ENCODE measurements at places on chromosomes 1 and 21.
A peak's percentile ranks its signal among the peaks of the same experiment; 100 is the strongest.

- no peak for DNase-seq
These were observed 40.2 kb upstream of the SLC35D1 start for GRCh38 chr1:67094191-67094590.

DNA sequence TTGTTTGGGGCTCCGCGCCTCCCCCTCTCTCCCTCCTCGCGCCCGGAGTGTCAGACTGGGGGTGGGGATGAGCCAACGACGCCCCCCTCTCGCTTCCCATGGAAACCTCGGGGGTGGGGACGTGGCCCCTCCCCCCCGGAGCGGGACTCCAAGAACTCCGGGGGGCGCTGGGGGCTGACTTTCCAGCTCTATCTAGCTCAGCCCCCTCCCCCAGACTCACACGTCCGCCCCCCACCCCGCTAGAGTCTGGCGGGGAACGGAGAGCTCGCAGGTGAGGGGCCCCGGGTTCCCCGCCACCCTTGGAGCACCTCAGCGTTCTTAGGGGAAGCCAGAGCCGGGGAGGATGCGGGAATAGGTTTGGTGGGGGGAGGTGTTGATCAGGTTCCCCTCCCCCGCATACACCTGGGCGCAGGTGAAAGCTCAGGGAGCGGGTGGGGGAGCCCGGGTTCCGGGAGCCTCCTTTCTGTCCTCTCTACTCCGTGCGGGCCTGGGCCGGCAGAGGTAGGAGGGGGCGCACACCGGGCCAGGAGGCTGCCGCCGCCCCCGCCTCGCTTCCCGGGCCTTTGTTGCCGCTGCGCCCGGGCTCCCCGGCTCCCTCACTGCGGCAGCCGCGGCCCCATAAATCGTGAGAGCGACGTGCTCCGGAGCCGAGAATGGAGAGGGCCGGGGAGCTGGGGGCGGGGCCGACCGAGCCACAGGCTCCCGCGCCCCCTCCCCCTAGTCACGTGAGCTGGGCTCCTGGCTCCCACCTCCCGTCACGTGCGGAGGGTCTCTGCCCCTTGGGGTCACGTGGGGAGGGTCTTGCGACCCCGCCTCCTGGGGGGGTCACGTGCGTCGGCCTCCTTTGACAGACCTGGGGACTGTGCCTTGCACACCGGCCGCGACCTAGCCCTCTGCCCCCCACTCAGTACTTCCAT, 1.9 kb downstream of the EFNA3 start:
- DNase-seq: no peak

DNA sequence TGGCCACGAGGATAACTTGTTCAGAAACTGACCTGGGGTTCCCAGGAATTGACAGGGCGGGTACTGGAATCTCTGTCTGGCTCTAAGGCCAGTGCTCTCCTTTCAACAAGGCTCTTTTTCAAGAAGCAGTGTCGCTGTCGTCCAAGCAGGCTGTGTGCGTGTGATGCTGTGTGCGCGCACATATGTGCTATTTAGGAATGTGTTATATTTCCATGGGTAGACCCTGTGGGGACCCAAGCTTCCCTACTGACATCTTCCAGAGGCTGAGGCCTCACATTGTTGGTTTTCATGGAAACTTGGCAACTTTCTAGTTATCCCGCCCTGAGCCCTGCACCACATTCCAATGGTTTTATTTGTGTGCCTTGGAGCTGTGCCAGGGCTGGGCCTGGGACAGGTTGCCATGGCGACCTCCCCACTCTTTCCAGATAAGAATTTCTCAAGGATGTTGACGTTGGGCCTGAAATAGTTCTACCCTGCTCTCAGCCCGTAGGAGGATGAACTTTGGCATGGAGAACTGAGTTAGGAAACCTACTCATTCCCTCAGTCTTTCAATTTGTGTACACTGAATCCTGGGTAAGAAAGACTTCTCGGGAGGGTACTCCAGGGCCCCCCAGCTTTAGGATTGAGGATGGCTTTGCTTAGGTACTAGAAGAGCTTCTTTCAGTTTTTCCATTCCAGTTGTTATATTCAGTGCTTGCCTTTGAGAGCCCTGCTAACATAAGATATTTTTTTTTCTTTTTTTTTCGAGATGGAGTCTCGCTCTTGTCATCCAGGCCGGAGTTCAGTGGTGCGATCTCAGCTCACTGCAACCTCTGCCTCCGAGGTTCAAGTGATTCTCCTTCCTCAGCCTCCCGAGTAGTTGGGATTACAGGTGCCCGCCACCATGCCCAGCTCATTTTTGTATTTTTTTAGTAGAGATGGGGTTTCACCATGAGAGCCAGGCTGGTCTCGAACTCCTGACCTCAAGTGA, 38.8 kb upstream of the SRSF10 start:
- no peak for DNase-seq

DNA sequence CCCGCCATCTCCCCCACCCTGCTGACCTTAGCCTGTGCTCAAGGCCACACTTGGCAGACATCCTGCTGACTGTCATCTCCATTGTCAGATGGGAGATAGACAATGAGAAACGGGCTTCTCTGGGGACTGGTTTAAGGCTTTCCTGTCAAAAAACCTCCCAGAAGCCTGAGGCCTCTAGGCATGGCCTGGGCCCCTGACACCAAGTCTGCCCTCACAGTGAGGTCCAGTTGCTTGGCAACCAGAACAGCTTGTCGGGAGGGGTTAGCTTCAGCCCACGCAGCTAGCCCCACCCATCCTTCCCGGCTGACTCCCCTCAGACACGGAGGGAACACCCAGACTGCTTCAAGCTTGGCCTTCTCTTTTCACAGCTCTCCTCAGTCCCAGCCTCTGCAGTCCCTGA, 11.0 kb downstream of the PLEKHA6 start:
- DNase-seq: no peak

- no peak for DNase-seq
These were observed 6.7 kb upstream of the RAB3GAP2 start for GRCh38 chr1:220278991-220279390.

DNA sequence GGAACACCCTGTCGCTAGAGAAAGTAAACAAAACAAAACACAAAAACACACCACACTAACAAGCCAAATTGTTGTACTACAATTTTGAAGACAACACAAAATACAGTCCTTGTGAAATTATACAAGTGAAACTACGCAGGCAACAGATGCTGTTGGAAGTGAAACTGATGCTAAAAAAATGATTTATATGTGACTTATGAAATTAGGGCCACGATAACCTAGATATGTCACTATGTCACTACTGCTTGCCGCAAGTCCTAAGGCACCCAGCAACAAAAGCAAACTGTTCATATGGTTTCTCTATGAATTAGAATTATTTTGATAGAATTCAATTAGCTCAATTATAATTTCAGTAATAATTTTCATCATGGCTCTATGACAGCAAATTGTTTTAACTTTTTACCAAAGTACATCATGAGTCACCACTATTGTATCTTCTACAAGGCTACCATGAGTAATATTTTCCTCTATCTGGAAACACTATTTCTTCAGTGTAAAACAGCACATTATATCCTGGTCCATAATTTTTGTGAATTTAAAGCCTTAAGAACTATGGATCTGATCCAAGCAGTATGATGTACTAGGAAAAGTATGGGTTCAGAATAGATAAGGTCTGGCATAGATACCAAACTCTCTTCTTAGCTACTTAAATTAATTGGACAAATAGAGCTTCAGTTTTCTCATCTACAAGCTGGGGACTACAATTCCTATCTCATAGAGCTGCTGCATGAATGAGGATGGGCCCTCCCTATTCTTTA, 216.3 kb downstream of the COL11A1 start:
- no peak for DNase-seq

GRCh38 chr1:96538883-96539282, 182.7 kb upstream of the PTBP2 start:
- no peak for DNase-seq

- DNase-seq: no peak
These were observed 346.8 kb downstream of the KIF26B start for GRCh38 chr1:245501633-245502032.

DNA sequence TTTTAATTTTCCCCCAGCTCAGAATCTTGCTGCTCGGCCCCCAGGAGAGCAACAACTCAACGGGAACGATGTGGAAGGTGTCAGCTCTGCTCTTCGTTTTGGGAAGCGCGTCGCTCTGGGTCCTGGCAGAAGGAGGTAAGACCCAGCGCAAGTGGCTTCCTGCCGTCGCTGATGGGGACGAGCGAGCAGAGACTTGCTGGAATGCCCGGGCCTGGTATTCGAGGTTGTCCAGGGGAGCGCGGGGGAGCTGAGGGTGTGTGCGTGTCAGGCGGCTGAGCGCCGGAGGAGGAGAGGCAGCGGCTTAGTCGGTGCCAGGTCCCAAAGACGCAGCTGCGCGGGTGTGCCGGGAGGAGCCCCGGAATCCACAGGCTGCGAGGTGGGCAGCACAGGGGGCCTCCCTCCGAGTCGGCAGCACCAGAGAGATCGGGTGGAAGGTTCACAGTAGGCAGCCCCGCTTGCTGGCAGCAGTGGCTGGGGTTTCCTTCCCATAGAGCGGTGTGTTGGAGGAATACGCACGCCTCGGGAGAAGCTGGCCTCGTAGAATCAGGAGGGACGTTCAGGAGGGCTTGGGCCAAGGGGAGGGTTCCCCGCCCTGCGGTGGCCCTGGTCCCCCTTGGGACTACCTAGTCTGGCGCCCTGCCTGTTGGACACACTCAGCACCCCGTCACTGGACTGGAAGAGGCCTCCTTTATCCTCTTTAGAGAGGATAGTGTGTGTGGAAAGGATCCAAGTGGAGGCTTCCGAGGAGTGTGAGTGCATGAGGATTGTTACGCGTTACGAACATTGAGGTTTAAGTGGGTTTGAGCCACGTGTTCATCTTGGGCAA, 547 bp downstream of the PDPN start:
- no peak for DNase-seq

DNA sequence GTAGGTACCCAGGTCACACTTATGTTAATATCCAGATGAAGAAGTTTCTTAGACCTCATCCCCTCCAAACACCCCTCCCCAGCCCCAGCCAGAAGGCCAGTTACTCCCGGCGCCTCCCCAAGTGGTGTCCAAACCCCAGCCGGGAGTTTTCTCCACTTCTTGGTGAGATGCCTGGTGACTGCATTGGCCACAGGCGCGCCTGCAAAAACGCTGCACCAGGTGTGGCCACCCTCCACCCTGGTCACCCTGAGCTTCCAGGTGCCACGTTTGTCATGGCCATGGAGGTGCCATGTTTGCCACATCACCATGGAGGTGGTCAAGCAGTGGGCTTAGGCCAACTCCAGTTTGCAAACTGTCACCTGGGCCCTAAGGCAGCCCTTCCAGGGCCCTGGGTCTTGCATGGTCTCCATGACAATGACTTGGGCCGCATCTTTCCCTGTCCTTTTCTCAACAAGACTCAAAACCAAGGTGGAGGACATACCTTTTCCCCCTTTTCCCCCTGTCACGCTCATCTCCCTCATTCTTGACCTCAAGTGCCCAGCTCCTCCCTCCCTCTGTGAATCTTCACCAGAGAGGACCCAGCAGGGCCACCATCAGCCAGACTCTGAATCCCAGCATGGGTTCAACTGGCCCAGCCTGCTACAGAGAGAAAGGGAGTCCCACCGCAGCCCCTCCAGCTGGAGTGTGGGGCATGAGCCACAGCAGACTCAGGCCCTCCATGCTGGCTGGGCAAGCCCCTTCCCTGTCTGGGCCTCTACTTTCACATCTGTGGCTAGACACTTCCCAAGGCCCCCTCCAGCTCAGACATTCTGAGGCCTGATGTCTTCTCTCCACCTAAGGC, 125.9 kb upstream of the ZBTB40 start:
- DNase-seq: no peak

- DNase-seq: no peak
These were observed 39.0 kb downstream of the ST7L start for GRCh38 chr1:112579801-112580510.

DNA sequence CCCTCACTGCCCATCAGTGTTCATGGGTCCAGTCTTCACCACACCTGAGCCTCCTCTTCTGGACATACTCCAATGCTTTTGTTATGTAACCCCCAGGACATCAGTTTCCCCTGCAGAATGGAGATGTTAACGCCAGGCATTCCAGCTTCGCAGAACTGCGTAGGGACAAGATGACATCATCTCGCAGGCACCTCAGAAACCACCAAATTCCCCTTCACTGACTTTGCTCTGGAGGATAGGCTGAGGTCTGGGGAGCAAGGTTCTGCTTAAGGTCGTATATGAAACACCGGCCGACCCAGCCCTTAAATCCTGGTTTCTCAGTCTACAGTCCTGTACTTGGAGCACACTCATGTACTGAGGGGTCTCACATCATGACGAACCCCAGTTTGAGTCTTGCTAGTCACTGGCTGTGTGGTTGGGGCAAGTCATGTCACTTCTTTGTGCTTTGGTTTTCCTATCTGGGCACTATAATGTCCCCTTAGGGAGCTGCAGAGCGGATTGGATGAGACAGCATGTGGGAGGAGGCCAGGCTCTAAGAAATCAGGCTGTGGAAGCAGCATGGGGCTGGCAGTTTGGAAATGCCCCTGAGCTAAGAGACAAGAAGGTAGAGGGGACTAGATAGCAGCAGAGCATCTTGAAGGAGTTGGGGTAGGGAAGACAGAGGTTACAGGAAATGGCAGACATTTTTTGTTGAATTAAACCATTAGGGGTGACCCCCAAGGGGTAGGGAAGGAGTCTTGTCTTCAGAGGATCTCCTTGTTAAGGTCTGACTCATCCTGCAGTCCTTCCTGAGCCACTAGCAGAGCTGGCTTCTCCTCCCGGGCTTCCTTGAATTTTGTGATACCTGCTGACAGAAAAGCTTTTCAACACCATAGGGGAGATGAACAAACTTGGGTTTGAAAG, 138.3 kb downstream of the FOXD2 start:
- no peak for DNase-seq

DNA sequence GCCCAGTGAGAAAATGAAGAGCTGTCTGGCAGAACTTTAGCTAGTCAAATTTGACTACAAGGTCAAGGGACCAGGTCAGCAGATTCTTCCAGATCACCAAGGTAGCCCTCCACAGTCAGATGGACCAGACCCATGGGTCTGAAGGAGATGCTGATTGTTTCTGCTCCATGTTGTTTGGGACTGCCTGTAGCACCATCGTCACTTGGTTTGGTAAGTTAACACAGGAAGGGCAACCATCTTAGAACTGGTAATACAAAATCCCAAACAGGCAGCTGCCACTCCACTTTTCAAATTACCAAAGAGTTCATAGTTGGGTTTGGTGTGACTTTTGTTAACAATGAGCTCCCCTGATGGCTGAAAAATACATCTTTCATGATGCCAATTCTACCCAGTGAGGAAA, 9.0 kb downstream of the ITPKB start:
- DNase-seq: no peak

- DNase-seq: no peak
These were observed 30.6 kb upstream of the COL6A1 start for GRCh38 chr21:45950740-45951515.

- no peak for DNase-seq
These were observed 102.7 kb downstream of the ZP4 start for GRCh38 chr1:237788069-237788468.

GRCh38 chr1:54791880-54792522, 9.1 kb downstream of the TTC22 start:
- peak; percentile 45 for DNase-seq

- no peak for DNase-seq
These were observed 12.0 kb downstream of the SYT11 start for GRCh38 chr1:155871390-155871789.

- DNase-seq: no peak
These were observed 71.1 kb upstream of the GOLT1A start for GRCh38 chr1:204284929-204285328.

GRCh38 chr1:9047019-9047418, 20.8 kb upstream of the SLC2A7 start:
- no peak for DNase-seq

GRCh38 chr1:18632783-18633421, 2.3 kb downstream of the PAX7 start:
- no peak for DNase-seq

Measured in activated T-cell treated with anti-CD3 and anti-CD28 coated beads for 24 hours (primary cell).